Urinary bladder (tissue), 4 donors: ENCODE measurements at places on chromosomes 5 and 9. TPM values are rescaled to one million over a fixed set of nuclear protein-coding genes. Genes with fewer than 3 reads are reported as not detected.

CCNI2 gene
- polyA plus RNA-seq, result 1.4 TPM

SLCO4C1 gene
- 0.04 TPM for polyA plus RNA-seq

CD14 gene
- polyA plus RNA-seq, result 60.6 TPM

DRD1 gene
- polyA plus RNA-seq, result 0.81 TPM

ABCA1 gene
- polyA plus RNA-seq, result 14.2 TPM

CAMK2A gene
- 2.6 TPM for polyA plus RNA-seq

C9orf50 gene
- polyA plus RNA-seq, result 0.28 TPM

SPINK7 gene
- not detected for polyA plus RNA-seq

PLAC8L1 gene
- polyA plus RNA-seq, result 0.27 TPM

SPATA31D4 gene
- polyA plus RNA-seq, result not detected

SLC6A7 gene
- 0.01 TPM for polyA plus RNA-seq

ZNF608 gene
- 5.1 TPM for polyA plus RNA-seq

TPPP gene
- polyA plus RNA-seq, result 17.5 TPM

PCDHGA3 gene
- polyA plus RNA-seq, result 1.6 TPM

SLC25A2 gene
- polyA plus RNA-seq, result not detected

SPAG8 gene
- 1.9 TPM for polyA plus RNA-seq

DAPK1 gene
- polyA plus RNA-seq, result 12.1 TPM

SLC6A18 gene
- polyA plus RNA-seq, result not detected

TBC1D9B gene
- 74.1 TPM for polyA plus RNA-seq

NOTCH1 gene
- polyA plus RNA-seq, result 19.7 TPM

CD274 gene
- 1.2 TPM for polyA plus RNA-seq

PCDHB12 gene
- 3.4 TPM for polyA plus RNA-seq

CFAP90 gene
- 0.37 TPM for polyA plus RNA-seq

ARSI gene
- 4.8 TPM for polyA plus RNA-seq

ADAM19 gene
- 26.4 TPM for polyA plus RNA-seq

SPINK4 gene
- 2.6 TPM for polyA plus RNA-seq

GADD45G gene
- polyA plus RNA-seq, result 25.5 TPM

TEK gene
- 11.2 TPM for polyA plus RNA-seq
